Breast epithelium (tissue), 4 donors: ENCODE measurements at places on chromosomes 1 and 21. TPM values are rescaled to one million over a fixed set of nuclear protein-coding genes. Genes with fewer than 3 reads are reported as not detected.

The PEAR1 gene
- total RNA-seq = 4.0 TPM

The GOLT1A gene
- total RNA-seq = 4.6 TPM

- DNase-seq = no peak
Measured at GRCh38 chr1:186571771-186572170, 108.5 kb downstream of the PTGS2 start.

GRCh38 chr1:111176678-111177077, 23.8 kb downstream of the DENND2D start:
- DNase-seq = no peak
